SW480 (cell line): ENCODE measurements at places on chromosomes 4 and X.

DNA sequence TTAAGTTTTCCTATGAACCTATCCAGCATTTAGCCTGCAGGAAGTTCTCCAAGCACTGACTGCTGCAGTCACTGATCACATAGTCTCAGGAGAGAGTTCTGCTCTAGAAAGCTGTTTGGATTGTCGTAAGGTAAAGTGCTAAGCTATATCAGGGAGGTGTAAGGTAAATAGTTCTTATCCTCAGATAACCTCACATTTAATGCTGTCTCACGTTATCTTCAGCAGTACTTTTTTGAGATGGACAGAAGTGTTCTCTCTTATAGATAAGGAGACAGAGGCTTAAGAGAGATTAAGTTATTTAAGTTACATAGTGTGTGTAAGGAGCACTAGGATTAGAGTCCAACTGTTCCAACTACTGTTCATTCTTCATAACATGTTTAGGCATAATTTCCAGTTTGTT is 77.9 kb downstream of the STIM2 start:
- no peak for DNase-seq

DNA sequence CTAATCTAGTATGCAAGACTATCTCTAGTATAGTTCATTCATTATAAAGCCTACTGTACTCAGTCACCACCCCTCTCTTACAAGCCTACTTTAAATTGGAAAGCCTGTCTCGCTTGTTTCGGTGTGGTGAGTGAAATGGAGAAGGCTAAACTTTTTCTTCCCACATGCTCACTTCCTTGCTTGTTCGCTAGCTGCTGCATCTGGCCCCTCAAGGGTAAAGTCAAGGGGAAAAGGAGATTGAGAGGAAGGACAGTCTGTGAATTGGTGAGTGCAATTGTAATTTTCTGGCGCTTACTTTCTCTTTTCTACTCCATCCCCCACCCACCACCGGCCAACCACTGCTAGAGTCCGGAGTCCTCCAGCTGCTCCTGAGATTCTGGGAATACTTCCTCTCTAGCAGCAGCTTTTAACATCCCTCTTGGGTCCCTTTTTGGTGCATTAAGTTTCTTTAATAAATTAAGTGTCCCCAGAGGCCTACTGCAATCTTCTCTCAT is 12.1 kb upstream of the ARAP2 start:
- no peak for DNase-seq

GRCh38 chr4:6268650-6269615 is 717 bp upstream of the WFS1 start:
- peak; percentile 4 for DNase-seq

DNA sequence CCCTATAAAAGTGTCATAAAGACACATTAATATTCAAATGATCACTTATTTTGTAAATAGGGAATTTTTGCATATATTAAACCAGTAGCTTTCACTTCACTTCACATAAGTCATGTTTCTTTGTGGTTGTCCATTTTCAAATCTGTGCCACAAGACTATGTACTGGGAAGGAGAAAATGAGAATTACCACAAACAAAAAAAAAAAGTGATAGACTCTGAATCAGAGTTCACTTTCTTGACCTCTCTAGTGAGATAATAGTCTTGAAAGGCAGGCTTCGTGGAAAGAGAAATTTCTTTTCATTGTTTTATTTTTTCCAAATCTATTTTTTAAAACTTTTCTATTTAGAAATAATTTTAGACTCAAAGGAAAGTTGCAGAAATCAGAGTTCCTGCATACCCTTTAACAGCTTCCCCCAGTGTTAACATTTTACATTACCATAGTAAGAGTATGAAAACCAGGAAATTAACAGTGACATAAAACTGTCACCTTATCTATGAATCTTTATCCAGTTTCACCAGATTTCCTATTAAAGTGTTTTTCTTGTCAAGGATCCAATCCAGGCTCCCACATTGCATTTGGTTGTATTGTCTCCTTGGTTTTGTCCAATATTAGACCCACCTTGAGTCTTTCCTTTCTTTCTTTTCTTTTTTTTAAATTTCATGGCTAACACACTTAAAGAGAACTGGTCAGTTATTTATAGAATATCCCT is 215.4 kb upstream of the PGRMC2 start:
- no peak for DNase-seq

DNA sequence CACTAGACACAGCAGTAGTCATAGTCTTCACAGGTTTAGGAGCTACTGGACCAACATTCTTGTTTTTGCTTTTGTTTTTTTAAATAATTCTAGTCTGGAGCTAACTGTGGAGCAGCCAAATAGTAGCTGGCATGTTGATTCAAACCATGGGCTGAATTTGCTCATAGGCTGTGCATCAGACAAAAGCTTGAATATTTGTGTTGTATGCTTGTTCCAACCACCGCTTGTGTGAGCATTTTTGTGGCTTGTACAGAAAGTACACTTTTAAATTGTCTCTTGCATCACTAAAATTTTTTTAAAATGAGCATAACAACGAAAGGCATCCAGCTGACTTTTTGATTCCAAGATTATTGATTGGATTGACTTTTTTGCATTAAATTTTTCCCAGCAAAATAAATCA is 39.6 kb downstream of the CCNI start:
- no peak for DNase-seq

GRCh38 chrX:57406149-57406548 is 119.6 kb downstream of the FAAH2 start:
- no peak for DNase-seq

GRCh38 chr4:188993871-188994270 is 854.6 kb downstream of the TRIML1 start:
- no peak for DNase-seq

DNA sequence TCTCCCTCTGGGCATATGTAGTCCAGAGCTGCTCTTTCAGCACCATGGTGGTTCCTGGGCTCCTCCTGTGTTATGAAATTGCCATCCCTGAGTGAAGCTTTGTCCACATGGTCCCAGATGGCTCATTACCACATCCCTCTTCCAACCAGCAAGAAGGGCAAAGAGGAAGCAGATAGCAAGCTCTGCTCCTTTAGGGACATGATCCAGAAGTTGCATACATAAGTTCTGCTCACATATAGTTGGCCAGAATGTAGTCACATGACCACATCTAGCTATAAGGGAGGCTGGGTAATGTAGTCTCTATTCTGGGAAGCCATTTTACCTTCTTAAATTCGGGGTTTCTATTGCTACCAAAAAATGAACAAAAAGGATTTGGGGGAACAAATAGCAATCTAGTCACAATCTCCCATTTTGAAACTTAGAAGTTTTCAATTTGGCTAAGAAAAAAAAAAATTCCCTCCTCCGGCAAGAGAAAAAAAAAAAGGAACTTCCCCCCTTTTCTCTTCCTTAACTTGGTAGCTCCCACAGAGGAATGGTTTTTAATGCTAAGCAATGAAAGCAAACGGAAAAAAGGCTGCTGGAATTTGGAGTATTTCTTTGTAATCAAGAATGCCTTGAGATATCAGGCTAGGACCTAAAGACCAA is 88.2 kb upstream of the USP9X start:
- peak; percentile 78 for DNase-seq

GRCh38 chr4:100789991-100790390 is 272.2 kb upstream of the EMCN start:
- no peak for DNase-seq
